ENCODE measurements at places on chromosomes 5 and 9.

DNA sequence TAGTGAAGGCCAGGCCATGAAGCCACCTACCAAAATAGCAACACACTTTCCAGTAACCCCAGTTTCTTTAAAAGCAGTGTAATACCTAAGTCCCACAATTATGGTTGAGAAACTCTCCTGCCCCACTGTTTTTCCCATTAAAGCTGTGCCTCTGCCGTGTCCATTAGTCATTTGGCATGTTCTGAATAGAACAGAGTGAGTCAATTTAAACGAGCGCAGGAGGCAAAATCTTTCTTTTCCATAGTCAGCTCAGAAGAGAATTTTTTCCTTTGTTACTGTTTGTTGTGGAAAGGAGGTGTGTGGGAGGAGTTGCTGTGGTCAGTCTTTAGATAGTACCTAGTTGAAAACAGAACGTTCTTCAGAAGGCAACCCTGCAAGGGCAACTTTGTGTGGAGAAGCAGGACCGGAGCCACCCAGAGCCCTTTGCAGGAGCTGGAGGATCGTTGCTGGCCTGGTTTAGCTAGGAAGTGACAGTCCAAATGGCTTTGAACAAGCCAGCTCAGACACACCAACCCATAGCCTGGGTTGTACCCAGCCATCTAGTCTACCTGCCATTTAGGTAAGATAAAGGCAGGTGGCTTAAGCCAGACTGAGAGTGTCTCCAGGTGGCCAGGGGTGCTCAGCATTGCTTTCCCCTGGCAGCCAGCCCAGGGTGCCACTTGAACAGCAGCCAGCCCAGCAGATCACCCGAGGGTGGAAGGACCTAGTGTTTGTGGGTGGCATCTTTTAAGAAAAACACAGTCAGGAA, 30.4 kb downstream of the GADD45G start:
- DNase-seq: no peak

GRCh38 chr5:53067641-53068040, 41.9 kb downstream of the MOCS2 start:
- DNase-seq: no peak

- peak; percentile 34 for DNase-seq
Measured at GRCh38 chr9:37995961-37996818, 72.8 kb downstream of the SHB start.

GRCh38 chr5:158414333-158414762, 555.4 kb upstream of the CLINT1 start:
- DNase-seq: no peak

- DNase-seq: no peak
Measured at GRCh38 chr5:96909003-96909402, 26.9 kb upstream of the LNPEP start.

GRCh38 chr9:83449166-83449565, 89.0 kb downstream of the FRMD3 start:
- no peak for DNase-seq

GRCh38 chr5:178198706-178199105, 5.6 kb upstream of the HNRNPAB start:
- DNase-seq: no peak

DNA sequence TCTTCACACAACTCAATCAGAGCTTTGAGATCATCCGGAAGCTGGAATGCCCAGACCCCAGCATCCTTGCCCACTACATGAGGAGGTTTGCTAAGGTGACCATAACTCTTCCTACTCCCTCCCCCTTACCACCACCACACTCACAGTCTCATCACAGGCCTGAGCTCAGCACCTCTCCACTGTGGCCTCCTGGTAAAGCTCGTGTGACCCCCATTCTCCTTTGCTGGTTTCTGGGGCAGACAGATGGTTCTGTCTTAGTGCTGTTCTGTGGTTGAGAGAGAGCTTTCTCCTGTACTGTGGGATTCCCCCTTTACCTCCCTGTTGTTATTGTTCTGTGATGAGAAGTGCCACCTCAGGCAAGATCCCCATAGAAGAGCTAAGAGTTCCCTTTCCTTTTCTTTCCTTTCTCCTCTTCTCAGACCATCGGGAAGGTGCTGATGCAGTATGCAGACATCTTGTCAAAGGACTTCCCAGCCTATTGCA, 92.7 kb upstream of the RUSC2 start:
- no peak for DNase-seq

DNA sequence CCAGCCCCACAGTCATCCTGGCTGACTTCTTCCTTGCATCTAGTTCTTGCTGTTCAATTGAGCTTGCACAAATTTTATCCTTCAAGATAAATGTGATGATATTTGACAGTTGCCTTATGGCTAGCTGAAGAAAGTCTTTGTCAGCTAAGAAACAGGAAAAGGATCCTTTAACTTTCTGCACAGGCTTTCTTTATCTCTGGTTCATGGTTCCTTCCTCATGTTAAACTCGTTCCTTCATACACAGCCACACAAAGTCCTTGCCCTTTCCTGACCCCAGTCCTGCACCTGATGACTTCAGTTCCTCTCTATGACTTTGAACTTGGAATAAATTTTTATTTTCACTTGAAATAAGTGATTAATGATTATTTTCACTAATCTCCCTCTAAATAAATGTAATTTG, 132.5 kb upstream of the PRSS3 start:
- no peak for DNase-seq

- no peak for DNase-seq
Measured at GRCh38 chr5:79547982-79548381, 34.0 kb upstream of the HOMER1 start.

GRCh38 chr9:88593537-88594185, 58.7 kb downstream of the NXNL2 start:
- DNase-seq: no peak

DNA sequence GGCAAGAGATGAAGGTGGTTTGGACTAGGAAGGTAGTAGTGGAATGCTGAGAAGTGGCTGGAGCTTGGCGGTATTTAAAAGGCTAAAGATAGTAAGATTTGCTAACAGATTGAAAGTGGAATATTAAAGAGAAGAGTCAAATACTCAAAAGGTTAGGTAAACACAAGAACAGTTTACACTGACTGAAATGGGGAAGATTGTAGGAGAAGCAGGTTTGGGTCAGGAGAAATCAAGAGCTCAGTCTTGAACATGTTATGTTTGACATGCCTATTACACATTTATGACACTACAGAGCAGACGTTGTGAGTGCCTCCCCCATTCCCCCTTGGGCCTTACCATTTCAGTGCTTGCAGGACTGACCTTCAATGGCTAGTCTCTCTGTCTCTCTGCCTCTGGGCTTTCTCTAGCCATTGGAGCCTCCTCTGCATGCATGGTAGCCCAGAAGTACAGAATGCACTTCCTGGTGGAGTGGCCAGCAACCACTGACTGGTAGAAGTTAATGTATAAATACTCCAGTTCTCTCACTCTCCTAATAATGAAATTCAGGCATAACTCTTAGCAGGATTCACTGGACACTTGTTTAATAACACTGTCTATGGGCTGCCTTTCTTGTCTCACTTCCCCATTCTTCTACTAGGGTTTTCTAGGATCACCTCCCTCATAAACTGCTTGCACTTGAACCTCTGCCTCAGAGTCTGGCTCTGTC, 56.8 kb downstream of the HMGCS1 start:
- DNase-seq: no peak

DNA sequence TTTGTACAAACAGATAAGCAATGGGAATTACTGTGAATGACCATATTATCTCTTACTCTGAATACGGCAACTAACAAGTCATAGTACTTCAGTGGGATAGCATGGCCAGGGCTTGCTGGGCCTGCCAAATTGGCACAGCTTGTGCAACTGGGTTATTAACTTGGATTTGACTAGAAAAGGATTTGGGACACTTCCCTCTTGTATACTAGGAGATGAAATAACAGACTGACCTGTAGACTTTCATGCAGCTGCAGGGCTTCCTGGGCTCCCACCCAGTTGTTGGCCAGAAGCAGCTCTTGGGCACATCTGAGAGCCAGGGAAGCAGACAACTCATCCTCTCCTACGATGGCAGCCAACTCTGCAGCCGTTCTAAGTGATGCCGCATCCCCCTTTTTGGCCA, 39.8 kb downstream of the CNOT8 start:
- DNase-seq: no peak

- DNase-seq: no peak
Measured at GRCh38 chr5:93072831-93073459, 508.1 kb downstream of the NR2F1-AS1 start.

GRCh38 chr5:68533571-68534084, 318.1 kb downstream of the PIK3R1 start:
- DNase-seq: no peak

DNA sequence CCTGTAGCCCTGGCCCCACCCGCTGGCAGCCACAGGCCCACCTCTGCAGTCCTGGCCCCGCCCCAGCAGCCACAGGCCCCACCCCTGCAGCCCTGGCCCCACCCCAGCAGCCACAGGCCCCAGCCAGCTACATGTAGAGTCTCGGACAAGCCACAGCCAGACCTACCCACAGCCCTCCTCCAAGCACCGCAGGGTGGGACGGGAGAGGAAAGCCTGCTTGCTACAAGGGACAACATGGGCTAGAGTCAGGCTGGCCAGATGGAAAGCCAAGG, 49.5 kb upstream of the SARDH start:
- no peak for DNase-seq

DNA sequence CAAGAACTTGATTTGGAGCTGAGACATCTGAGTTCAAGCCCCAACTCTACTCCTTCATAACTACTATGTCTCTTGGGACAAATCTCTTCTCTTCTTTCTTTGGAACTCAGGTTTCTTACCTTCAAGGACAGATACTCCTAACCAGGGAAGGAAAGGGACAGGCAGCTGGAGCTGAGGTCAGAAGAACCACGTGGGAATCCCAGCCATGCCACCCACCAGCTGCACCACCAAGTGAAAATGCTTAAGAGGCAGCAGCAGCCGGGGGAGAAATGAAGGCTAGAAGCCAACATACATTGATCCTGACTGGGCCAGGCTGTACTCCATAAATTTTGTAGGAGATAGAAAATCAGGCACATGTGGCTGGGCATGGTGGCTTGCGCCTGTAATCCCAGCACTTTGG, 9.6 kb upstream of the OR5C1 start:
- no peak for DNase-seq

- no peak for DNase-seq
Measured at GRCh38 chr5:93430673-93431199, 150.3 kb downstream of the NR2F1-AS1 start.

GRCh38 chr5:168875832-168876231, 296.7 kb upstream of the PANK3 start:
- DNase-seq: no peak

GRCh38 chr5:82359272-82359671, 81.1 kb upstream of the RPS23 start:
- DNase-seq: no peak

- DNase-seq: no peak
Measured at GRCh38 chr5:159415301-159415937, 85.1 kb upstream of the IL12B start.

Data from anterior cingulate cortex (tissue), 58 donors.